ENCODE measurements at places on chromosomes 2 and 18.

DNA sequence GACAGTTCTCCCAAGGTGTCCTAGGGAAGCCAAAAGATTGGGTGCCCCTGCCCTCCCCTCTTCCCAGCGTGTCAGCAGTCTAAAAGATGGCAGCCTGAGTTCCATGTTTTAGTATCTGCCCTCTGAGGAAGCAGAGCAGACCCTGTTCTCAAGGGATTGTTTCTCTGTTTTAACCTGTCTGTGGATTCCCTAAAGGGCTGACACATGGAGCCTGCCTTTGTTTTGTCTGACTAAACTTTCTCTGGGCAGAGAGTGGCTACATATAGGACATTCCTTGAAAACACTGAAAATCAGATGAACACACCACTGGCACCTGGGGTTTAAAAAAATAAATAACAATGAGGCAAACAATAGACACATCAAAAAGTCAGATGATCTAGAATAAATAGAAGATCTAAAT is 337.6 kb downstream of the KIAA1328 start:
- no peak for DNase-seq

DNA sequence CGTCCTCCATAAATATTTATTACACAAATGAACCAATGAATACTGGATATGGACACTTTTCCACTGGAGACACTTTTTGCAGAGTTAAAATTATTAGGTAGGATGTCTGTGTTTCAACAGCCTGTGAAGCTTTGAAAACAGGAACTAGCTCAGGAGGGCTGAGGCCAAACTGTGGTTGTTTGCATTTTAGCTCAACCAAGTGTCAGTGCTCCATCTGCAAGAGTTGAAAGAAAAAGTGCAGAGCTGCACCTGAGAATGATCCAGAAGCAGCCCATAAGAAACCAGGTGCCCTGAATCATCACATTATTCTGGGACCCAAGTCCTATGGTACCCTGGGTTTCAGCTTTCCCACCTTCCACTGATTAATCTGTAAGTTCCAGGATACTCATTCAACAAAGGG is 180.4 kb downstream of the TRIB2 start:
- no peak for DNase-seq

DNA sequence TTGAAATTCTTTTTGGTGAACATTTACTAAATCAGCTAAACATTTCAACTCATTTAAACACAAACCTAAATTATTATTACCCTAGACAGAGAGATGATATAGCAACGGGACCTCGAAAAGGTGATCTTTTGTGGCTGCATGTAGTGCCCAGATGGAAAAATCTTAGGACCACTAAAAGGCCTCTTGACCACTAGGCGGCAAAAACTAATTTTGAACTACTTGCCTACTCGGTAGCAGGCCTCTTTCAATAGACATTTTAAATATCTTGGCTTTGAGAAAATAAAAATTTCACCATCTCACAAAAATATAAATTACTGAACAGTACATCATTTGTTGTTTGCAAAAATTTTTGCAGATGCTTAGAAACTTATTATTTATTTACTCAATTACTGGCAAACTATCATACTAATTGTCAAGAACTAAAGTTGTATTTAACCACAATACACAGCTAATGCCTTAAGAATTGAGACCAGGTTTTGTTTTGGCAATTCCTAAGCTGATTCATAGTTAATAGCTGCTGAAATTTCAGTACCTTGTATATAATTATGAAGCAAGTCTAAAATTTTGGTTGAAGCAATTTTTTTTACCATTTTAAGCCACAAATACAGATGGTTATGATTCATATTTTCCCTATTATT is 9.4 kb downstream of the COL3A1 start:
- peak; percentile 21 for DNase-seq

DNA sequence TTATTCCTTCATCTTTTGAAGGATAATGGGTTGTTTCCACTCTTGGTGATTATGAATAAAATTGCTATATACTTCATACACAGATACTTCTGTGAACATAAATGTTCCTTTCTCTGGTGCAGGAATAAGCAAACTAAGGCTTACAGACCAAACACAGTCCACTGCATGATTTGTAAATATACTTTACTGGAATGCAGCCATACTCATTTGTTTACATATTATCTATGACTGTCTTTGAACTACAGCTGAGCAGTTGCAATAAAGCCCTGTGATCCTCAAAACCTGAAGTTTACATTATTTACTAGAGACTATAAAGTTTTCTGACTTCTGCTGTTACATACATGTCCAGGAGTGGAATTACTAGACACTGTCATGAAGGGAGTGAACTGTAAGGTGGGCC is 381.0 kb upstream of the CNTNAP5 start:
- DNase-seq = no peak

DNA sequence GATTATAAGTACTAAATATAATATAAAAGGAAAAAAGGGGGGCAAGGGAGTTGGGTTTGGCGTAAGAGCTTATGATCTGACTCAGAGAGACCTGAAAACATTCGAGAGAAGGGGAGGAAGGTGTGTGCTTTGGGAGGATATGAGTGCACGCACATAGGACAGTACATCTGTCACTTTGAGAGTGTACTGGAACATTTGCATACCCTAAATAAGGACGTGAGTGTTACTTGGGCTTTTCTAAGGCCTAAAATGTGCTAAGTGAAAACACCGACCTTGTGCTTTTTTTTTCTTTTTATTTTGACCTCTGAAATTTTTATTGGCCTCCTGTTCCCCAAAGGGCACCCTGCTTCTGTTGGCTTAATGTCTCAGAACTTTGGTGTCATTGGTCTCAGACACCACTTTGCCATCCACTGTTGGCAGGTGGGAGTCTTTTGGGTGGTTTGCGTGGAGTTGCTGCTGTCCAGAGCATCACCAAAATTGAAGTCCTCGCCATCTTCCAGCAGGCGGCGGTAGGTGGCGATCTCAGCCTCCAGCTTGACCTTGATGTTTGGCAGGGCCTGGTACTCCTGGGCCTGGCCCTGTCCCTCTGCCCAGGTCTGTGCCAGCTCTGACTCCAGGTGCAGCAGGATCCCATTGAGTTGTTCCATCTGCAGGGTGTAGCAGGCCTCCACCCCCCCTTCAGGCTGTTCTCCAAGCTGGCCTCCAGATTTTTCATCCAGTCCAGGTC is 57.7 kb downstream of the CD28 start:
- DNase-seq = no peak

GRCh38 chr2:120429586-120430500 is 83.9 kb downstream of the INHBB start:
- DNase-seq = no peak

- DNase-seq = no peak
These were observed 30.6 kb downstream of the MAPRE3 start for GRCh38 chr2:27000995-27001394.

DNA sequence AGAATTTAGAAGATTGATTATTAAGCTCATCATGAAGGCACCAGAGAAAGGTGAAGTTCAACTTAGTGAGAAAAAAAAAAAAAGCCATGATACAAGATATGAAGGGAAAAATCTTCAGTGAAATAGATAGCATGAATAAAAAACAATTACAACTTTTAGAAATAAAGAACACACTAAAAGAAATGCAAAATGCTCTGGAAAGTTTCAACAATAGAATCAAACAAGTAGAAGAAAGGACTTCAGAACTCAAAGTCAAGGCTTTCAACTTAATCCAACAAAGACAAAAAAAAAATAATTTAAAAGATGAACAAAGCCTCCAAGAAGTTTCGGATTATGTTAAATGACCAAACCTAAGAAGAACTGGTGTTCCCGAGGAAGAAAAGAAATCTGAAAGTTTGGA is 105.5 kb downstream of the GRB14 start:
- no peak for DNase-seq

GRCh38 chr18:41482501-41482900 is 472.5 kb upstream of the PIK3C3 start:
- no peak for DNase-seq
